Smooth muscle cell of bladder (primary cell): ENCODE measurements at places on chromosomes 5 and 9. TPM values are rescaled to one million over a fixed set of nuclear protein-coding genes. Genes with fewer than 3 reads are reported as not detected.

The PCDHGC5 gene
- 1.3 and 2.6 TPM in 2 replicates for total RNA-seq

The COQ4 gene
- total RNA-seq: 16.2 and 17.2 TPM in 2 replicates

The FBXL17 gene
- total RNA-seq: 7.5 and 8.4 TPM in 2 replicates

The HIGD2A gene
- total RNA-seq: 28.2 and 32.3 TPM in 2 replicates

The WNK2 gene
- not detected in 2 replicates for total RNA-seq

The GRM6 gene
- total RNA-seq: not detected in 2 replicates

The SOHLH1 gene
- total RNA-seq: not detected in 2 replicates

The DBH gene
- total RNA-seq: not detected in 2 replicates

The WDR38 gene
- not detected in 2 replicates for total RNA-seq

The RHOBTB3 gene
- 304 and 322 TPM in 2 replicates for total RNA-seq

The GPRIN1 gene
- total RNA-seq: 1.1 and 1.3 TPM in 2 replicates

The FOXE1 gene
- total RNA-seq: not detected in 2 replicates

The REEP2 gene
- 16.2 and 17.5 TPM in 2 replicates for total RNA-seq

The SH3RF2 gene
- total RNA-seq: under 0.01 and 0.28 TPM in 2 replicates

The PKD2L2 gene
- 0.18 TPM in 1 of 2 replicates, not detected in the other for total RNA-seq

The DDX4 gene
- not detected in 2 replicates for total RNA-seq

The TXNDC8 gene
- total RNA-seq: not detected in 2 replicates

The PCDHB10 gene
- 0.28 and 0.71 TPM in 2 replicates for total RNA-seq

The ADCY2 gene
- total RNA-seq: 0.14 and 0.65 TPM in 2 replicates

The PMPCA gene
- 35.4 and 47.1 TPM in 2 replicates for total RNA-seq

The ELP1 gene
- 27.4 and 33.5 TPM in 2 replicates for total RNA-seq

The IL4 gene
- total RNA-seq: not detected in 2 replicates

The GRIA1 gene
- under 0.01 and 0.18 TPM in 2 replicates for total RNA-seq

The CNTFR gene
- total RNA-seq: under 0.01 TPM in 1 of 2 replicates, not detected in the other

The SAPCD2 gene
- 0.43 and 0.55 TPM in 2 replicates for total RNA-seq

The SLCO6A1 gene
- total RNA-seq: not detected in 2 replicates

The CBY3 gene
- not detected in 2 replicates for total RNA-seq

The SPZ1 gene
- not detected in 2 replicates for total RNA-seq

The SLC22A4 gene
- 0.83 and 1.00 TPM in 2 replicates for total RNA-seq

The CARD9 gene
- total RNA-seq: 2.2 and 3.0 TPM in 2 replicates

The SMIM33 gene
- not detected in 2 replicates for total RNA-seq

The FOXD1 gene
- total RNA-seq: 0.28 and 0.65 TPM in 2 replicates

The SPINK14 gene
- total RNA-seq: not detected in 2 replicates

The HTR1A gene
- not detected in 2 replicates for total RNA-seq

The FAM193B gene
- total RNA-seq: 12.2 and 14.1 TPM in 2 replicates

The IFNA2 gene
- not detected in 2 replicates for total RNA-seq

The BTNL3 gene
- total RNA-seq: not detected in 2 replicates

The BNC2 gene
- 27.5 and 27.6 TPM in 2 replicates for total RNA-seq

The CCL27 gene
- not detected in 2 replicates for total RNA-seq

The CDC20B gene
- under 0.01 TPM in 1 of 2 replicates, not detected in the other for total RNA-seq

The RORB gene
- total RNA-seq: 0.71 and 0.92 TPM in 2 replicates

The FOXD4 gene
- total RNA-seq: under 0.01 and 0.28 TPM in 2 replicates

The PCDHGB4 gene
- 26.9 and 27.5 TPM in 2 replicates for total RNA-seq

The SPINK7 gene
- total RNA-seq: not detected in 2 replicates

The PCDHB16 gene
- 0.18 and 0.85 TPM in 2 replicates for total RNA-seq

The GALT gene
- 24.3 and 29.8 TPM in 2 replicates for total RNA-seq

The IL3 gene
- total RNA-seq: not detected in 2 replicates

The SPATA31C1 gene
- not detected in 2 replicates for total RNA-seq

The RNF14 gene
- 45.2 and 52.2 TPM in 2 replicates for total RNA-seq

The MARVELD2 gene
- 0.09 and 0.14 TPM in 2 replicates for total RNA-seq

The PTGS1 gene
- total RNA-seq: 52.2 and 54.6 TPM in 2 replicates

The SPATA31E1 gene
- total RNA-seq: not detected in 2 replicates

The SLC34A1 gene
- not detected in 2 replicates for total RNA-seq

The CDO1 gene
- 2.6 and 7.7 TPM in 2 replicates for total RNA-seq

The PCDHGA9 gene
- 2.7 and 3.1 TPM in 2 replicates for total RNA-seq

The C9orf153 gene
- total RNA-seq: 0.18 and 0.43 TPM in 2 replicates
